ENCODE measurements at places on chromosomes 11 and 22.

DNA sequence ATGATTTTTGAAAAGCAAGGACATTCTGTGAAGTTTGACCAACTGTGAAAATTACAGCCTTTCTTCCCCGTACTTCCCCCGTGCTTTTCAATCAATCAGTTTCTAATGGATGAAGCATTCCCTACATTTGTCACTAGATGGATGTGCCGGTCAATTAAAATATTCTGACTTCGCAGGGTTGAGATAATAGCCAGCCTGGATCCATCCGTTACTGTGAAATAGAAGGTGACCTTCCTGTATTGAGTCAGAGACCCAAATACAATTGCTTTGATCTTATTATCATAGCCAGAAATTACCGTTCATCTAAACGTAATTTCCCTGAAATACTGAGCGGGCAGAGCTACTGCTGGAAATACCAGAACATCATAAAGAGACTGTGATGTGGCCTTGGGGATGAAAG lies 21.1 kb upstream of the PARVB start:
- DNase-seq: no peak

DNA sequence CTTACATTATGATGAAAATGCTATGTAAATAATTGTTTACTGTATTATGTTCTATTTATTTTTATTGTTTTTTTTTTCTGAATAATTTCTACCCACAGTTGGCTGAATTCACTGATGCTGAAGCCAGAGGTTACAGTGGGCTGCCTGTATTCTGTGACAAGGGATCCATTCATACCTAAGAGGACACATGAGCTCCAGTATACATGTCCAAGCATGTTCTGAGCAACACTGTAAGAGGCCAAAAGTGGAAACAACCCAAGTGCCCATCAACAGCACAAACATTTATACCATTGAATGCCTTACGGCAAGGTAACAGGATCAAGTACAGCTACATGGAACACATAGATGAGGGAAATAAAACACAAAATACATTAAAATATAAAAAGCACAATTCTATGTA lies 1.4 kb upstream of the SRSF8 start:
- no peak for DNase-seq

DNA sequence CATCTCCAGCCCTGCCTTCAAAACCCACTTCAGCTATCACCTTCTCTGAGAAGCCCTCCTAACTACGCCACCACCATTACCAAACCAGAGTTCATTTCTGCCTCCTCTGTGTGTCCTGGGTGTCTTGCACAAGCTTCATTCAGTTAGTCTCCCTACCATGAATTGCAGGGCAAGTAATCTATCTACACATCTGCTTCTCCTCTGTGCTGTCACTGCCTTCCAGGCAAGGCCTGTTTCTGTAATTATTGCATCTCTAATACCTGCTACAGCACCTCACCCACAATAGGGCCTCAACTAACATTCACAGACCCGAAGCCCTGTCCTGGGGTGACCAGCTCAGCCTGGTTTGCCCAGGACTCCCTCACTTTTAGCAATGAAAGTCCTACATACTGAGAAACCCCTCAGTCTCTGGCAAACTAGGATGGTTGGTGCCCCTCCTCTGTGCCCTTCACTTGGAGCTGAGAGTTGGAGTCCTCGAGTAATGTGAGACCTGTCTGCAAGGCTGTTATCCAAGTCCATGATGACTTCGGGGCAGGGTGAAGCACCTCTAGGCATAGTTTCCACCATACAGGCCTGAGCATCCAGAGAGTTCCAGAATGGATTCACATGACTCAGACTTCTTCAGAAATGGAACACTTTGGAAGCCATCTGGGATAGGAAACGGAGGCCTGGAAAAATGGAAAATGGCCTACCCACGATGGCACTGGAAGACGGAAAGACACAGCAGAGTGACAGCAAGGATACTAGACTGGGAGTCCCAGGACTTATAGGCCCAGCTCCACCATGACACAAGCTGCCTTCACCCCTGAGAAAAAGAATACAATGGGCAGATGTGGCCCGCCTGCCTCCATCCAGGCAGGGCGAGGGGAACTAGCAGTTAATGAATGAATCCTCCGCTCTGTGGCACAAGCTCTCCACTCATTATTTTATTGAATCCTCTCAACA lies 269.3 kb downstream of the BUD13 start:
- no peak for DNase-seq

DNA sequence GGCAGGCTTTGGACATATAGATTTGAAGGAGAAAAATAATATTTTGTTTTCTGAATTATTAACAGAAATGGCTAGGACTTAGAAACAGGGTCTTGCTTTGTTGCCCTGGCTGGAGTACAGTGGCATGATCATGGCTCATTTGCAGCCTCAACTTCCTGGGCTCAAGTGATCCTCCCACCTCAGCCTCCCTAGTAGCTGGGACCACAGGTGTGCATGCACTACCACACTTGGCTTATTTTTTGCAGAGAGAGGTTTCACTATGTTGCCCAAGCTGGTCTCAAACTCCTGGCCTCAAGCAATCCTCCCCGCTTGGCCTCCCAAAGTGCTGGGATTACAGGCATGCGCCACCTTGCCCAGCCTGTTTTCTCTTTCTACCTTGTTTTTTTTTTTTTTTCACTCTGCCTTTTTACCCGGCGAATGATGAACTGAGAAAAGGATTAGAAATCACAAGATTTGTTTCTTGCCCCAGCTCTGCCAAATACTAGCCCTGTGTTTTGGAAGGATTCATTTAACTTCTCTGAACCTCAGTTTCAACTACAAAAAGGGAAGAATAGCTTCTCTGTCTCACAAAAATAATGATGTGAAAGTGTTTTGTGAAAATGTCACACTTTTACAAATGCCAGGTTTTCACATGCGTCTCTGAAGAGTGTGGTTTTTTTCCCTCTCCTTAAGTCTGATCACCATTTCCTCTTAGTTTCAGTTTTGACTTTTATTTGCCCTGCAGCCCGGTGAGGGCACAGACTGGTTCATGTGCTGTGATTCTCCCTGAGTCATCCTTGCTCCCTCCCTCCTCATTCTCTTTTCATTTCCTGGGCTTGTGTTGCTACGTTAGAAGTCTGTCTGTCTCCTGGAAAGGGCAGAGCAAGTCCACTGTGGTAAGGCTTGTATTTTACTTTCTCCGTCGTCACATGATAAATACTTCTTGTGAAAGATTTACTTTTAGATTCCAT lies 67.7 kb downstream of the BCL2L13 start:
- no peak for DNase-seq

DNA sequence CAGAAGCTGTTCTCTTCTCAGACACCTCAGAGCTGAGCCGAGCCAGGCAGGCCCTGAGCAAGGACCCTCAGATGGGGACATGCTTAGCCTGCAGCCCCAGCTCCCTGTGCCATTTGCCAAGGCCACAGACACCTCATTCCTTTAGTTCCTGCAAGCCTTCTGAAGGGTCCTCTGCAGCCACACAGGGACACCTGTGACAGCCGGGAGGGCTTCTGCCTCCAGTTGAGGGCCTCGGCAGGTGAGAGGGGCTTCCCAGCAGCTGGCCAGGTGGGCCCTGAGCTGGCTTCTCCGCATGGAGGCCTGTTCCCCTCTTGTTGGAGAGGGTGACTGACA lies 18.2 kb downstream of the INCENP start:
- no peak for DNase-seq

DNA sequence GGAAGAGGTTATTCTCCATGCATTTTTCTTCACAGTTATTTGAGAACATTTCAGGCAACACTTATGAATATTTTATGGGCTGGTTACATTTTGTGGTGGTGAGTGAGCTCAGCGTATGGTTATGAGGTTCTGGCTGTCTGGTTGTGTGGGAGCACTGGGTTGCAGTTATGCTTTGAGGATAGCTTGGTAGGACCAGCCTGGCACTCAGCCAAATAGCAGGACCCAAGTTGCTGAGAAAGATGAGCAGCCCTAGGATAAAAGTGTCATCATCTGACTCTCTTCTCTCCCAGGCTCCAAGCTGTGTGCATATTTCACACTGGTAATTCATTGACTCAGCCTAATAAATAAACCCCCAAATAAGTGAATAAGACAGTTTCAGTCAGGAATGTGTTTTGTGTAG lies 8.1 kb upstream of the SRSF8 start:
- no peak for DNase-seq

DNA sequence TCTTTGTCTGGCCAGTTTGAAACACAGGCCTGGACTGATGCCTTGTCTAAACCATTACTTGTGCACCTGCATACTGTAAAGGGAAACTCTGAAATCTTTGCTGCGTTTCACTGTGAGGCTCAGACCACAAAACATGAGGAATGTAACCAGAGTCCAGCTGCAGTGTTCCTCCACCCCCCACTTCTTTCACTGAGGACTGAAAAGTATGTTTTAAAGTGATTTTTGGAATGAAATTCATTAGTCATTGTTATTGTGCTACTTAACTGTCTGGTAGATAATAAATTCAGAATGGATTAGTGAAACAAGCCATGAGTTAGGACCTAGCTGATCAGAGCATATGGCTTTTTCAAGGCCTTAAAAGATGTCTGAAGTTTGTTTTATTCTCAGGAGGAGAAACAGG lies 181.2 kb downstream of the WNT11 start:
- DNase-seq: no peak

DNA sequence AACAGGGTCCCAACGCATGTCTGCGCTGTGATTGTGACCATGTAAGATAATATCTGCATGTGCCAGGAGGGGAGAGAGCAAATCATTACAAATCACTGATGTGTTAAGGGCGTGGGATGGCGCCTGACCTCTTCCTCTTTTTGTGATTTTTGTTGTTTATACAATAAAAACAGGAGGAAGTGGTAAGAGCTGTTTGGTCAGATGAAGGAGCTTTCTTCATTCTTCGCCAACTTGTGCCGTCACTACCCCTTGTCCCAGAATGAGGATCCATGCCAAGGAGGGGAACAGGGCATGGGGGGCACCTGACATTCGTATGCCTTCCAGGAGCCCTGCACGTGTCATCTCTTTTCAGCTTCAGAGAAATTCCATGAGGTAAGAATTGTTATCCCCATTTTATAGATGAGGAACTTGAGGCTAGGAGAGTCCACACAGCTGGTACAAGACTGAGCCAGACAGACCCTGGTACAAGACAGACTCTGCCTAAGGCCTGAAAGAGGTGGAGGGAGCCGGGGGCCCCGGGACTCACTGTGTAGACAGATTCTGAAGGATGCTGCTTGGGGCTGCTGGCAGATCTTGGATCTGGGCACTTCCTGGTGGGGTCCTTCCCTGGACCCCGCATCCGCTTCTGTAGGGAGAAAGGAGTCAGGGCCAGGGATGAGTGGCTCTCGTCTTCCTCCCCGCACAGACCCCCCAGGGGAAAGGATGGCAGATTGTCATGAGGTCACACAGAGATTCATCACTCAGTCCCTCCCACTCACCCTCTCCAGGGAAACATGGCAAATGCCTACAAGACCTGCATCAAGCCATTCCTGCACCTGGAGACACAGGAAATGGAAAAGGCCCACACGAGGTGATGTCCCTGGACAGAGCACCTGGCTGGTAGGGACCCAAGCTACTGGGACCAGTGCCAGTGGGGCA lies 34.6 kb downstream of the NFAM1 start:
- no peak for DNase-seq

DNA sequence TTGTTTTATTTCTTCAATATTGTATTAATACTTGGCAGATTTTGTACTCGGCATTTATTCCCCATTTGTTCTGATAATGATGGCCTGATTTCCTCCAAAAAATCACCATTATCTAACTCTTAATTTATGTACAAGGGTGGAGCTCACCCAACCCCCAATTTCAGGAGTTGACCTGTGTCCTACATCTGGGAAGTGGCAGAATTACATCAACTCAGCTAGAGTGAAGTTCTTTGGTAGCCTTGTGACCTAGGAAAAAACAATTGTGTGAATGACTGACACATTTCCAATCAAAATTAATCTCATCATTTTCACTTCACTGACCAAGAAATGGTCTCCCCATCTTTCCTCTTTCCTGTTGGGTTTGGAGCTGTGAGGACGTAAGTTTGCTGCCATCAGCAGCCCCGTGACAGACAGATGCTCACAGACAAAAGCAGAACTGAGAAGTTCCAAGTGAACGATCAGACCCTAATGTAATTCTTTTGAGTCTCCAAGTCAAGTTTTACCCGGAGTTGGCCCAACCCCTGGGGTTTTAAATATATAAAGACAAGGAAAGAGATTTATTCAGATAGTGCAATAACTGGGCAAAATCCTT lies 16.6 kb upstream of the MS4A6E start:
- DNase-seq: no peak

DNA sequence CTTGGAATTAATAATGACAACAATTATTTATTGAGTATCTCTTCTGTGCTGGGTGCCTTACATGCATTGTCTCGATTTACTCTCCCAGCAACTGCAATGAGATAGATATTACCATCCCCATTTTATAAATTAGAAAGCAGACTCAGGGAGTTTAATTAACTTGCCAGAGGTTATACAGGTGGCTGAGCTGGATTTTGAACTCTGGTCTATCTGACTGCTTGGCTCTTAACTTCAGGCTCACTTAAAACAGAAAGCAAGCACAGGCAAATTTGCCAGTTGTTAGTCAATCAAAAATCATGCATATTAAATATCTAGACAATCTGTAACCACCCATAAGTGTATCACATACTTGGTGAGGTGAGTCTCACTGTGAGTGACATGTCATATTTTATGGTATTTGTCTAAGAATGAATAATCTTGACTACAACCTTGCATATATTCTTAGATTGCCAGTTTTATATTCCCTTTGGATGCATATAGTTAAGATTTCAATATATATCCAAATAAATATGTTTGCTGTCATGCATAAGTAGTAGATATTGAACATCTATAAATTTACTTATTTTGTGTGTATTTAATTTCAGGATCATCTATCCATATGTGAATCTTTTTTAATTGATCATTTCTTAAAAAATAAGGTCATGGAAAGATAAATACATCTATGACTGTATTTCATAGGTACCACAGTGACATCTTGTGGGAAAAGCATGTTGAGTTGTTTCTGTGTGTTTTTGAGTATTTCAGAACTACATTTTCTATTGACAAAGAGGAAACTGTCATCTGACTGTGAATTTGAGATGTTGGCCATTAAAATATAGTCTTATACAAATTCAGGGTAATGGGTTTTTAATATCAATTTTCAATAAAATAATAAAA lies 112.0 kb upstream of the ARHGAP42 start:
- DNase-seq: no peak

- no peak for DNase-seq
Observed at GRCh38 chr11:101917226-101917625, 904 bp upstream of the ANGPTL5 start.

GRCh38 chr11:75374646-75375045 lies 23.2 kb upstream of the ARRB1 start:
- no peak for DNase-seq

GRCh38 chr22:44307509-44308169 lies 5.1 kb downstream of the SHISAL1 start:
- DNase-seq: no peak

DNA sequence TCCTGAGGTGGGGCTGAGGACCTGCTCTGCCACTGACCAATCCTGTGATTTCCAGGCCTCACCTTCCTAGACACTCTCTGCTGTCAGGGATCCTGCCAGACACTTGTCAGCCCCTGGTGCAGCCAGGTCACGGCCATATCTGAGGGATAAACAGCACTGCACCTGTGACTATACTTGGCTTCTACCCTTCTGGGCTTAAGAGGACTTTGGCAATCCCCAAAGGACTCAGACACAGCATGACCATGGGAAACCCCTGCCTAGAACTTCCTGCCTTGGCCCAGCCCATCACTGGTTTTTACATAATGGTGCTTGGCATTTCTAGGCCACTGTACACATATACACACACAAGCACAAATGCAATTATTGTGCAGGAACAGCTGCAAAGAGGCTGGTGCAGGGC lies 11.6 kb upstream of the OLFML1 start:
- no peak for DNase-seq

- no peak for DNase-seq
Observed at GRCh38 chr22:28408709-28409108, 270.9 kb downstream of the TTC28 start.
